ENCODE measurements at places on chromosomes 11 and 22.

DNA sequence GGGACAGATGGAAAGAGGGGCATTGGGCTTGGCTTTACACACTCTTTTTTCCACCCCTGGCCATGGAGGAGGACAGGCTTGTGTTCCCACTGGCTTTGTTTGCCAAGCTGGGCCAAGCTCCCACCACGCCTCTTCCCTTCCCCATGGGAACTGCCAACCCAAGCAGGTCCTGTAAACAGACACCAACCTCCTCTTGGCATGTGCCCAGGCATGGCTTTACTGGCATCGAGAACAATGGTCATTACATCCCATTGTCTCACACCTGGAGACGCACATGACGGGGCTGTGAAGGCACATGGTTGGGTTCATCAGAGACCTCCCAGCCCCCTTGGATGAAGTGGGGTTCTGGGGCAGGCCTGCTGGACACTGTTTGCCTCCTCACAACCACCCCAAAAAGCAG is 11.7 kb downstream of the SEC14L3 start:
- DNase-seq: no peak

- DNase-seq: peak; percentile 92
Measured at GRCh38 chr11:33701302-33702230, 940 bp upstream of the C11orf91 start.

DNA sequence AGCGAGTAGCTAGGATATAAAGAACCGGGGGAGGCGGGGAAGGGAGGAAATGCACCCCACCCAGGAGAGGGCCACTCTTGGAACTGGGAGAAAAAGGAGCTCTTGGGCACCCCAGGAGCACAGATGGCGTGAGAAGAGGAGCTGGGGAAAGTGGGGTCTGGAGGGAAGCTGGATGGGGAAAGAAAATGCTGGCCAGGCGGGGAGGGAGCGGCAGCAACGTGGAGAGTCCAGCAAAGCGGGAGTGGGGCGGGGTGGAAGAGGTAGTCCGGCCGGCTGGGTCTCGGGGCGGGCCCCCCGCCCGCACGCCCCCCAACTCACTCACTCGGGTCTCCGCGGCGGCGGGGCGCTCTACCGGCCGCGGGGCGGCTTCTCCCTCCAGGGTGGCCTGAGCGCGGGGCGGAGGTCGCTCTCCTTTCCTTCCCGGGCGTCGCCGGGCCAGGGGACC is 522 bp downstream of the TOB2 start:
- peak; percentile 36 for DNase-seq

DNA sequence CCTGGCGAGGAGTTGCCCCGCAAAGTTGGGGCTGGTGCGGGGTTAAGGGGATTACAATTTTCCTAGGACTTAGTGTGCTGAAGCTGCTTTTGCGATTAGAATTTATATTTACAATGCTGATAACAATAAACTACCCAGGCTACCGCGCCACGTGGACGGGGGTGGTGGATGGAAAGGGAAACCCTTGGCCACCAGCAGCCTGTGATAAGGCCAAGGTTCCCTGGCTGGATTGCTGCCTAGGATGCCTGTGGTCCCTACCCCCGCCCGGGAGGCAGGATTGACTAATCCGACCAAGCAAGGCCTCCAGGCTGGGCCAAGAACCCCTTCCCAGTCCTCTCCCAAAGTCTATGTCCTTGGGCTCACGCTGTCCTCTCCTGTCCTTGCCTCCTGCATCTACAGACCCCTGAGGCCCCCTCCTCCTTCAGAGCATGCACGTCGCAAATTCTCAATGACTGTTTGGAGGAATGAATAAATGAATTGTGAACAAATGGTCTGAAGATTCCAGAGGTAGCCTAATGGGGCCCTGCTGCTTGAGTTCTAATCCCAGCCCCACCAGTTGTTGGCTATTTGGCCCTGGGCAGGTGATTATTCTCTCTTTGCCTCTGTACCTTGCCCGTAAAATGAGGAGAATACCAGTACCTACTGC is 7.6 kb upstream of the CHKA start:
- DNase-seq: peak; percentile 85

DNA sequence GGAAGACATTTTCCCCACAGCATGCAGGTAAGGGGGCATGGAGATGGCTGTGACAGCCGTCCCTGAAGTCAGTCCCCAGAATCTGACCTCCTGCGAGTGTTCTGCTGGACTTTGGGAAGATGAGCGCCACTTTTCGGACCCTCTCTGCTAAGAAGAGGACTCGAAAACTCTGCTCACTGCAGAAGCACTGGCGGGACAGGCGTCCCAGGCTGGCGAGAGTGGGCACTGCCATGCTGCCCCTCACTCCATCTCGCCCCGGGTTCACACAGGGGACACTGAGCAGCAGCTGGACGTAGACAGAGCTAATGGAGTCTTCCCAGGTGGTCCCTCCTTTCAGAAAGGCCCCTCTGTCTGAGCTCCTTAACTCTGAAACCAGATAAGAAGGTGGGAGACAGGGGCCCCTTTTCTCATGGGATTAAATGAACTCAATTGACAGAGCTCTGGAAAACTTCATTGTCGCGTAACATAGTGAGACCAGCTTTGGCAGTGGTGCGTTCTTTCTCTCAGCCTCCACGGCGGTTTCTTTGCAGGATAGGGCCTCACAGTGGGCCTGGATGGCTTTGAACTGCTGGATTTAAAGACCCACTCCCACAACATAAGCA is 4.8 kb downstream of the ADAMTS8 start:
- no peak for DNase-seq

GRCh38 chr11:111047374-111047773 is 198.2 kb upstream of the POU2AF2 start:
- DNase-seq: no peak

DNA sequence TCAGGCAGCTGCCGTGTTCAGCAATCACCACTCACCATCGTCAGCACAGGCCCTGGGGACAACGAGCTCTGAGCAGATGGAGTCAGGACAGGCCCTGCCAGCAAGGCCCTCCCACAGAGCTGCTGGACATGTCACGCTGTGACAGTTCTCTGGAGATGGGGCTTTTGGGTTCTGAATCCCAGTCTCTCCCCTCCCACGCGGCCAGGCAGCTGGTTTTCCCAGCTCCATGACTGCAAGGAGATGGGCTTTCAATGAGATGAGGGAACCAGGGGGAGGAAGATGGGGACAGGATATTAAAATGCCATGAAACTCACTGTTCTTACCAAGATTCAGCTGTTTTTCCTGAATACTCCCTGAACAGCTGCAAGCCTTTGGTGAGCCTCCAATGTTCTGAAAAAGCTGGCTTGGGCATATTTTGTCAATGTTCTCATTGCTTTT is 305.9 kb downstream of the BRD1 start:
- peak; percentile 53 for DNase-seq

GRCh38 chr11:125990244-125990643 is 44.4 kb downstream of the VSIG10L2 start:
- peak; percentile 78 for DNase-seq

DNA sequence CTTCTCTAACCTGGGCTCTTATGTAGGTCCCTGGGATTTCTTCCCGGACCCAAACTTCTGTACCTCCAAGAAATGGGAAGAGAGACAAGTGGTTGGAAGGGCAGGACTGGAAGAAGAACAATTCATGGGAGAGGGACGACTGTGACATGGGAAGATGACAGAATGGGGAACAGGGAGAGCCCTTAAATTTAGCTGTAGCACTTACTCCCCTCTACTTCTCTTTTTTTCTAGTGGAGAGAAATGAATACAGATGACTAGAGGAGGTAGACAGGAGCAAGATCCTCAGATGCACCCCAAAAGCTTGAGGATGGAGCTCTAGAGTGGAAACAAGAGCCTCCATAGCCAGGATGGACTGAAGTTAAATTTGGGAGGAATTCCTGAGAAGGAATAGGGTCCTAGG is 2.3 kb downstream of the RHOG start:
- DNase-seq: no peak

DNA sequence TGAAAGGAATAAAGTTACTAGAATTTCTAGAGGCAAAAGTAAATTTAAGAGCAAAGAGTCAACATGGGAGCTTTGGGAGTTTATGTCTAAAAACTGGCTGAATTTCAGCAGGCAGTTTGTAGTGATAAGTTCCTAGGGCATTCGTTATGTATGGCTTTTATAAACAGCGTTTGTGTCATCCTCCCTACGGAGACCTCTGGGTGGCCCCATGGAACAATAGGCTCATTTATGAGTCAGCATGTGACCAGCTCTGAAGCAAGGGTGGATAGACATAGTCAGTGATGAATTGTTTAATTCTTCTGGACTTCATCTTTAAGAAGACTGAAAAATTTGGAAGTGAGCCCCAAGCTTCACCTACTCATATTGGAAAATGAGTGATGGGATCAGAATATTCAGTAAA is 37.1 kb downstream of the SVIP start:
- DNase-seq: no peak

- peak; percentile 23 for DNase-seq
Measured at GRCh38 chr22:36391638-36392037, 3.9 kb upstream of the MYH9 start.

DNA sequence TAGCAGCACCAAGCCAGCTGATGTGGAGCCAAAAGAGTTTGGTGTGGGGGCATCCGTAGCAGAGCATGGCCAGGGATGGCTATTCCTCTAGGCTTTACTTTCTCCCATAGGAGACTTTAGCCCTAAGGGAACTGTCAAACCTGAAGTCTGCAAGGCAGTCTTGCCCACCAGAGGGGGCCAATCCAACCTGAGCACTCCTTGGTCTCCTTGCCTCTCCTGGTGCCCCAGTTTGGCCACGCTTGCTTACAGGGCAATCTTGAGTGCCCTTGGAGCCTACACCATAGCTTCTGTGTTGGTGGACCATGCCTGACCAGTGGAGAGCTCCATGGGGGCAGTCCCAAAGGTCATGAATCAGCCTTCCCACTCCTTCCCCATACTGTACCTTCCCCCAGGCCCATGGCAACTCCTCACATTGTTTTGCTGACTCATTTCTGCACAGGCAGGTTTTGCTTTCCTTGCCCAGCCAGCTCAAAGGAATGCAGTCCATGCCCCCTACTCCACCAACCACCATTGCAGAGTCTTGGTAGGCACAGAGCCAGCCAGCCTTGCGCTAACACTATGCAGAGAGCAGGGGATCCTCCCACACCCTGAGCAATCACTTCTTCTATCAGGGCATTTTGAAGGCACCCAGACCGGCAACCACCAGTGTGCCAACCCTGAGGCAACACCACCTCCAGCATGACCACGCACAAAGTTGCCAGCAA is 1421.2 kb upstream of the RAG2 start:
- no peak for DNase-seq

DNA sequence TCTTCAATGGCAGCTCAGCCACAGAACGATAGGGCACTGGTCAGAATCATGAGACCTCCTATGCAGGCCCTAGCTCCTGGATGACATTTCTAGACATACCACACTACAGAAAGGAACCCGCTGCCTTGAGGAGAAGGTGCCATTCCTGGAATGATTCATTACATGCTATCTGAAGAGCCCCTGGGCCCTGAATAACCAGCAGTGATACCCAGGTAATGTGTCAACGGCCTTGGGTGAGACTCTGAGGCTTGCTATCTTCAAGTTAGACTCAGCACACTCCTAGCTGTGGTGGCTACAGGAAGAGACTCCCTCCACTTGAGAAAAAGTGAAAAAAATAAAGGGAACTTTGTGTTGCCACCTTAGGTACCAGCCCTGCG is 161.2 kb upstream of the GRIA4 start:
- no peak for DNase-seq

GRCh38 chr11:82924522-82925224 is 23.1 kb downstream of the DDIAS start:
- DNase-seq: no peak

DNA sequence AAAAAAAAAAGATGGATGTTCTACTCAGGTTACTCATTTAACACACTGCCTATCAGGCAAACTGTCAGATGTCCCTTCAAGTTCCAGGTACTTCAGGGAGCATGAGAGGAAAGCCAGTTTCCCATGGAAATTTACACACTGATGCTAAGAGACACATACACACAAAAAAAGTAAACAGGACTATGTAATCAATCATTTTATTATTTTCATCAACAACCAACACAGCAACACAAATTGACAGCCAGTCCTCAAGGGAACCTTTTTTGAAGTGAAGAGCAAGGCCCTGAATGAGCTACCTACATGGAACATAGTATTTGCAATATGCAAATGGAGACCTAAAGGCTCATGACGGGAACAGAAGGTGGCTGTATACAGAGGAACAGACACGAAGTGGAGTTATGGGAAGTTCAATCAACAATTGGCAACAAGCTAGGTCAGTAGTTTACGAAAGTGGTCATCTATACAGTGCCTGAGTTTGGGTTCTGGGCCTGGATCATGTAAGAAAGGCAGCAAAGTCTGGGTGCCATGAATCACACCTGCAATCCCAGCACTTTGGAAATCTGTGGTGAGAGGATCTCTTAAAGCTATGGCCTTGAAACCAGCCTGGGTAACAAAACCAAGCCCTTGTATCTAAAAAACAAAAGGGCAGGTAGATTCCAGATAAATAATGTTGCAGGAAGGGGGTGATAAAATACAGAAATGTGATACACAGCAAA is 12.6 kb upstream of the WDR74 start:
- no peak for DNase-seq

DNA sequence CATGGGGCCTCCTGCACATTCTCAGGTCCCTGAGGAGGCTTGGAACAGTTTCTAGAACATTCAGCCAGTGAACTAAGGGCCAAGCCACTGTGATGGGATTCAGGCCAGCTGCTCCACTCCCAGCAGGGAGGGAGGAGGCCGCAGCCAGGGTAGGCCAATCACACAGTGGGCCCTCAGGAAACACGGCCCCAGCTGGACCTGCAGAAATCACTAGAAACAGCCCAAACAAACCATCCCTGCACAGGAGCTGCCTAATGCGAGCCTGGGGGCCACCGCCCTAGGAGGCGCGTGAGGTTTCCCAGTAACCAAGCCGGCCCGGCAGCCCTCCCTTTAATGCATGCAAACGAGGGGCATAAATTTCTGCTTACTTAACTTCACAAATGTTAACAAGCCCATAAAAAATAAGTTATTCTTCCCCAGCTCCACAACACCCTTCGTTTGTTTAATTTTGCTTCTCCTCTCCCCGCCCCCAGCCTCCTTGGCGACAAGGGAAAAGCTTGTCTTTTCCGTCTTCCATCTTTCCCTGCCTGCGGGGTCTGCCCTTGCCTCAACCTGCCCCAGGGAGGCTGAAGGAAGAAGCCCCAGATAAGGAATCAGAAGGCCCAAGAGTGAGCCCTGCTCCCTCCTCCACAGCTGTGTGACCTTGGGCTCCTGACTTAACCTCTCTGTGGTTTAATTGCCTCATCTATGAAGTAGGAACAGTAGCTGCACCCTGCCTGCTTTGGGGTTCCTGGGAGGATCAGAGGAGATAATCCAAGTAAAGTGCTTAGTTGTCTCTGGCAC is 25.7 kb downstream of the ELFN2 start:
- DNase-seq: peak; percentile 89

DNA sequence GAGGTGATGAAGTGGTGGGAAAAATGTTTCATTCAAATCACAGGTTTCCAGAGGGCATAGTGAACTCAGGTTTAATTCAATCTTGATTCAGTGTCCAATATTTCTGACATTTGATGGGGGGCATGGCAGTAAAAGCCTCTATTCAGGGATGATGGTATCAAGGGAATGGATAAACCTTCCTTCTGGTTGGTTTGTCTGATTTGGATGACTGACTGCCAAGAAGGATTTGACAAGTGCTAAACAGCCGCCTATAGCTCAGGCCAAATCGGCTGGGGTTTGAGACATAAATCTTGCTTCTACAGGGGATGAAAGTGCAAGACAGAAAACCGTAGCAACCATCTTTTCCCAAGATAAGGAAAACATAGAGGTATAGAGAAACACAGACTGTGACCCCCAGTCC is 121.8 kb upstream of the C11orf87 start:
- no peak for DNase-seq

Data from osteoblast (primary cell).